Skin of body (tissue), 3 donors: ENCODE measurements at places on chromosomes 3 and 15. TPM values are rescaled to one million over a fixed set of nuclear protein-coding genes. Genes with fewer than 3 reads are reported as not detected.

CLDN1 gene
- 115 TPM for total RNA-seq

WDR49 gene
- 0.49 TPM for total RNA-seq

IGF1R gene
- 31.9 TPM for total RNA-seq

ACSBG1 gene
- total RNA-seq: 23.6 TPM

XCR1 gene
- 0.39 TPM for total RNA-seq
